ENCODE measurements at places on chromosomes 2 and 18.

GRCh38 chr2:181258720-181259119 lies 198.5 kb upstream of the ITGA4 start:
- DNase-seq: no peak

GRCh38 chr18:57447154-57447621 lies 12.0 kb downstream of the ONECUT2 start:
- DNase-seq: peak; percentile 72

GRCh38 chr18:42086288-42086687 lies 131.3 kb downstream of the PIK3C3 start:
- DNase-seq: no peak

GRCh38 chr2:82158150-82158549 lies 1853.6 kb upstream of the LRRTM1 start:
- DNase-seq: no peak

DNA sequence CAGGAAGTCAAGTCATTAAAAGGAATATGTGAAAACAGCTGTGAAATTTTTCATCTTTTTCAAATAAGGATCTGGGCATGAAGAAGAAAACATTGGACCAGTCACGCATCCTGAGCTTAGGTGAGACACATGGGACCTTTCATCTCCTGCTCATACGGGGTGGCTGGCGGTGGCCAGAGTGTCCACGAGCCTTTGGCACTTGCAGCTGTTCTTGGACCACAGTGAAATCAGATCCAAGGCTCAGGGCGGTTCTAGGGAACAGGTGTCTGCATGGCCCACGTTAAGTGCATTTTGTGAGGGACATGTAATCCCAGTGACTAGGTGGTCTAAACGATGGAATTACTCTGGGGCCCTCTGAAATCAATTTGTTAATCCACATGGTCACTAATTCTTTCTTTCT lies 212.7 kb upstream of the COPS8 start:
- no peak for DNase-seq

- DNase-seq: peak; percentile 45
Observed at GRCh38 chr2:69514406-69514805, 77.2 kb upstream of the NFU1 start.

- DNase-seq: no peak
Observed at GRCh38 chr2:23243073-23243659, 141.8 kb upstream of the KLHL29 start.

DNA sequence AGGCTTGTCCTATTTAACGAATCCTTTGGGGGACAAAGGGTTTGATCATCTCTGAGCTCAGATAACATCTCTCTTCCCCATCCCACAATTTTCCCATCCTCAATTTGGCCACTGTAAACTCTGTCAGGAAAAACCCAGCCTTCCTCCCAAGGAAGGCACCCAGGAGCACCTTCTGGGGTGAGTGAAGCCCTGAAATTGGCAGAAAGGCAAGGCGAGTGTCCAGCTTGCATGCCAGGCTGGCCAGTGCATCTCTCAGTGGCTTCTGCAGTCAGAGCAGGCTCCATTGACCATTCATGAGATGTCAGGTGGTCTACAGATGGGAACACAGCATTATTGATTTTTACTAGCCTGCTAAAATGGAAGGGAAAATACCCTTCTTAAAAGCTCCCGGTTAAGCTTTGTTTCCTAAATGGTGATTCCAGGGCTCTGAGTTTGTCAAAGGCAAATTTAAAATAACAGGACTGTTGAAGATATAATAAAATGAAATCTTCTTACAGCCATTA lies 83.2 kb upstream of the BOD1L2 start:
- no peak for DNase-seq

DNA sequence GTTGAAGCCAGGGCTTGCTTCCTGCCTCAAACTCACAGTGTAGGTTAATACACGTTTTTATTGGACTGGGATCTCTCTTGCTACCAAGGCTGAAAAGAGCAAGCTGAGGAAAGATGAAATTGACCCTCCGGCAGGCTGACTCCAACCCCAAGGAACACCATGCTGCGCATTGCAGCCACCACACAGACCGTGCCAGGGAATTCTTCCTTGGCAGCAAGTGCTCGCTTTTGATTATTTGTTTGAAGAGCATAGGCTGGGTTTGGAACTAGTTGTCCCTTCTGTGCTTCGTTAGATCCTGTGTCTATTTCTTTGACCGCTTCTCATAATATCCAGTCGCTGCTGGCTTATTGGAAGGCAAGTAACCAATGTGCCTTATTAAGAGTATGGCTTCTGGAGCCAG lies 34.4 kb upstream of the DARS1 start:
- DNase-seq: no peak

DNA sequence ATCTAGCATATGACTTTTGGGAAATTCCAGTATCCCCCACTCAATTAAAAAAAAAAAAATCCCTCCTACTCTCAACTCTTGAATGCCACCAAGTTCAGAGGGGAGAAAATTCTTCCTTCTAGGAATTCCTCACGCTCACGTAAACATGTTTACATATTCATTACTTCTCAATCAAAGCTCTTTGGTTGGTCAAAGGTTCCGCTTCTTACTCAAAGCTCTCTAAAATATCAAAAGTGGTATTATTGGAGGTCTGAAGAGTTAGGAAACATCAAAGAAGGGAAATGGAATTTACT lies 4.1 kb downstream of the DOCK10 start:
- no peak for DNase-seq

DNA sequence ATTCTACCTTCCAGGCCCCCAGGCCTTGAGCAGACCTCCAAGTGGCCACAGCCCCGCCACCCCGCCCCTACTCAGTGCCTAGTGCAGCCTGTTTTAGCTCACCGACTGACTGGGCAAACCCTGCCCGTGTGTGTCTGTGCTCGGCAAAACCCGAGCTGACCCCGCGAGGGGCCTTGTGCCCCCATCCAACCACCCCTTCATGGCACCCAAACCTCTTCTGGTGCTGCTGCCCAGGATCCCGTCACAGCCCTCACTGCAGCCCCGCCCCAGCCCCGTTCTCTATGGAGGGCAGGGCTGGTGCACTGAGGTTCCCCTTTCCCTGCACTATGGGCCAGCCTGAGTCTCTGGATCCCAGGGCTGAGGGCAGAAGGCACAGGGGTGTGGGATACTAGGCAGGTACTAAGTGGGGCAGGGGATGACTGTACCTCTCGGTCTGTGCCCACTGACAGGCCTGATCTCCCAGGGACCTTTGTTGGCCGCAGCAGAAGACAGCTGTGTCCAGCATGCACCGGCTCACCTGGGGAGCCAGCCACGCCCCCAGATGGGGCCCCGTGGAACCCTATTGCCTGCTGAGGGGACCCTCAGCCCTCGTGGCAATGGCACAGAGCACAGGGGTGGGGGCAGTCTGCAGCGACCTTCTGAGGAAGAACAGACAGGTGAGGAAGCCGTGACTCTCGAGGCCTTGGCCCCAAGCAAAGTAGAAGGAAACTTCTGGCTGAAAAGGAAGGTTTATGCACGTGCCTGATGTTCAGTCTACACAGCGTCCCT lies 69.9 kb upstream of the OTOS start:
- no peak for DNase-seq

- no peak for DNase-seq
Observed at GRCh38 chr2:24040511-24040910, 6.7 kb downstream of the WDCP start.

GRCh38 chr2:59182249-59182648 lies 941.1 kb upstream of the FANCL start:
- DNase-seq: peak; percentile 67

- no peak for DNase-seq
Observed at GRCh38 chr2:28108143-28108542, 217.6 kb downstream of the BABAM2 start.

- DNase-seq: no peak
Observed at GRCh38 chr2:161128885-161129284, 31.3 kb upstream of the TANK start.

DNA sequence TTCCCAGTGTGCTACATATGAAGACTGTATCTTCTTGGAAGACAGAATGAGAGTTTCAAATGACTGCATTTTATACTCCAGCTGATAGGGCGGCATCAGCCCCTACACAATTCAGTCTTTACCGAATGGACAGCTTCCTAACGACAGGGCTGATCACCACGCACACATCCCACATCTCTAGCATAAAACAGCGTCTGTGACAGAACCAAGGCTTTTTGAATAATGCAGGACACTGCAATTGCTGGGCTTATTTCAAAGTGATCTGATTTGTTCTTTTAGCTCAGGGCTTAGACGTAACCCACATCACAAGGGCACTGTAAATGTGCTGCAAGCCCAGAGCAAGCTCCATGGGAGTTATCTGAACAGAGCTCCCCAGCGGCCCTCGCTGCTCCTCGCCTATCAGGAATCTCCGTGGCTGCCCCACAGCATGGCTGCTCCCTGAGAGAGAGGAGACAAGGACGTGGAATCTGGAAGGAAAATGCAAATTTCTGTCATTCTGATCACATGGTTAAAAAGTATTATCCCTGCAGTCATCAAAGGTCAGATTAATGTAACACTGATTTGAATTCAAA lies 158.5 kb upstream of the ALKAL2 start:
- DNase-seq: no peak

- DNase-seq: no peak
Observed at GRCh38 chr2:128640166-128640844, 321.6 kb upstream of the HS6ST1 start.

- DNase-seq: no peak
Observed at GRCh38 chr2:173157676-173158293, 82.1 kb downstream of the MAP3K20 start.

DNA sequence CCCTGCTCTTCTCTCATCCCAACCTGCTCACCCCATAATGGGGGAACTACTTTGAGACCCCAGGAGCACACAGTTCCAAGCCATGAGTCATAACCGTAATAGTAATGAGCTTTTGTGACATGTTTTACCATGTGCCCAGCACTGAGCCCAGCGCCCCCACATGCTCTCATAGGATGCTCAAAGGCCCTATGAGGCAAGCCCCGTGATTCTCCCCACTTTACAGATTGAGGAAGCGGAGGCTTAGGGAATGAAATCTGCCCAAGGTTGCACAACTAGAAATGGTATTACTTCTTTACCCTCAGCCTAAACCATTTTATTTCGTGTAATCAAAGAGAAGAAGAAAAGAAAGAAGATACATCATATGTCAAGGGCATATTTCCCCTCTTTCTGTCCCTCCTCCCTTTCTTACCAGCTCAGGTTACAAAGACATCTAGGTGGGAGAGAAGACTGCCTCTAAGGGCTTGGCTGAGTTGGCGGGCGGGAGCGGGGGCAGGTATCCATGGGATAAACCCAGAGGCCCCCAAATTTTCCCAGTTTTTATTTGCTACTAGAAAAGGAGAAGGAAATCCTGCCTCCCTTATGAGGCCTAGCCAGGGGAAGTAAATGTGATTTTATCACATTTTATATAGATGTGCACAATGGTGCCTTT lies 24.2 kb downstream of the BCL11A start:
- no peak for DNase-seq

GRCh38 chr2:74525717-74526648 lies at the start of gene DQX1:
DQX1 (minus strand) TSS chr2:74526231; CDS start chr2:74525729, 502 bp downstream.
- DNase-seq: peak; percentile 50

DNA sequence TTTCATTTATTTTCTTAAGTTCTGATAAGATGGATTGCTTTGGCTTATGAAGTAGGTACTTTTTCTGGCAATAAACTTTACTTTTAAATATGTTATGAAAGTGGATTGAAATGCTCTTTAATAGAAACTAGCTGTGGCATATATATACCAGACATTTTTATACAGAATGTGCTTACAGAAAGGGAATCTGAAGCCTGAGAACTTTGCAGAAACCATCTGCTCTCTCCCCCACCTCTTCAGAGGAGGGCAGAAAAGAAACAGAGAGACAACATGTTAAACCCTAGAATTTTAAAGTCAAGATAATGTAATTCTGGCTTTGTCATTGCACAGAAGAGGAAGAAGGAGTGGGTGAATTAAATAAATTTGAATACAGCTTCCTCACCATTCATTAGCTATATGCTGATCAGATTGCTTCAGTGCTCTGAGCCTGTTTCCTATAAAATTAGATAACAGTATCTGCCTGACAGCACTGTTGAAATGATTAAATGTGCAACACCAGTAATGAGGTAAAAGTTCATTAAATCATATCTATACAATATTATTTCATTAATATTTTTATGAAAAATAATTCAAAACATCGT lies 247.3 kb downstream of the CNTNAP5 start:
- DNase-seq: no peak

GRCh38 chr2:150101947-150102346 lies 385.5 kb downstream of the RND3 start:
- DNase-seq: no peak

- DNase-seq: no peak
Observed at GRCh38 chr18:71131918-71132317, 843.1 kb downstream of the SOCS6 start.

DNA sequence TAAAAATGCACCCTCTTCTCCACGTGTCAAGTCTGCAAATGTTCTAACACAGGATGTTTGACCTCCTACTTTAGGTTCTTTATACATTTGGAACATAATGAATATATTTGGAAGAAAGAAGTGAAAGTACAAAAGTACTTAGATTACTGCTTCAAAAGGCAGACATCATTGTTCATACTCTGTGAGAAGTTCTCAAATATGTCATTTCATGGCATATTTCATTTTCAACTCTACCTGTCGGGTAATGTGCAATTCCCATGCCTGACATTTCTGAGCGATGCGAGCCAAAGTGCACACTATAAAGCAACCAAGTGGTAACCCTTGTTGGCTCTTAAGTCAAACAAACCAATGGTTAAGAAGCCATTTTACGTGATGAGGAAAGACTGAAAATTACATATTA lies 7.0 kb downstream of the BUB1 start:
- no peak for DNase-seq

DNA sequence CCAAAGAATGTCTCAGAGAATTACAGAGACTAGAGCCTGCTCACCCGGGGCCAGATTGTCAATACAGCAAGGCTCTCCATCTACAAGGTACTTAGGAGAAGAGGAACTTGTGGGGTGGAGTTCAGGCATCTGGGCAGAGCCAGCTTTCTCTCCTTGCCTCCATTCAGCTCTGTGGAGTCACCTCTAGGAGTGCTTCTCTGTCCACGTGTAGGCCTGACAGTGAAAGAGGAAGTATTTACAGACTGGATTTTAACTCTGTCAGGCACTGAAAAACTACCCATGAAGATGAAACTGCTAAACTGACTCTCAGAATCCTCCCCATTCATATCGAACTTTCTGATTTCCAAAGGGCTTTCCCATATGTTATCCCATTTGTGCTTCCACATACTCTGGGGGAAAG lies 315.6 kb downstream of the SETBP1 start:
- no peak for DNase-seq

- no peak for DNase-seq
Observed at GRCh38 chr2:66252109-66252508, 182.8 kb upstream of the MEIS1 start.

GRCh38 chr2:136080114-136080513 lies 37.8 kb downstream of the CXCR4 start:
- DNase-seq: no peak

GRCh38 chr18:39946623-39947061 lies 2008.4 kb upstream of the PIK3C3 start:
- peak; percentile 46 for DNase-seq

- DNase-seq: no peak
Observed at GRCh38 chr18:79523206-79523735, 127.5 kb downstream of the NFATC1 start.

DNA sequence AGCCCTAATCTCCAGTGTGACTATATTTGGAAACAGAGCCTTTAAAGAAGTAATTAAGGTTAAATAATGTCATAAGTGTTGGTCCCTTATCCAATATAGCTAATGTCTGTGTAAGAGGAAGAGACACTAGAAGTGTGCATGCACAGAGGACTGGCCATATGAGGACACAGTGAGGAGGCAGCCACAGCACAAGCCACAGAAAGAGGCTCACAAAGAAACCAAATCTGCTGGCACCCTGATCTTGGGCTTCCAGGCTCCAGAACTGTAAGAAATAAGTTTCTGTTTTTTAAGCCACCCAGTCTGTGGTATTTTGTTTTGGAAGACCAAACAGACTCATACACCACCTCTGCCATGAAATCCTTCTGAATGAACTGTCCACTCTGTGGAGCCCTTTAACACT lies 186.4 kb upstream of the SLC39A10 start:
- DNase-seq: no peak

Measured in iPS-NIHi11 (cell line).